Stimulated activated CD8-positive, alpha-beta memory T cell treated with anti-CD3 and anti-CD28 coated beads, Interleukin-4, amount 100 ng/mL, for 4 hours (primary cell): ENCODE measurements at places on chromosomes 11 and 22.

DNA sequence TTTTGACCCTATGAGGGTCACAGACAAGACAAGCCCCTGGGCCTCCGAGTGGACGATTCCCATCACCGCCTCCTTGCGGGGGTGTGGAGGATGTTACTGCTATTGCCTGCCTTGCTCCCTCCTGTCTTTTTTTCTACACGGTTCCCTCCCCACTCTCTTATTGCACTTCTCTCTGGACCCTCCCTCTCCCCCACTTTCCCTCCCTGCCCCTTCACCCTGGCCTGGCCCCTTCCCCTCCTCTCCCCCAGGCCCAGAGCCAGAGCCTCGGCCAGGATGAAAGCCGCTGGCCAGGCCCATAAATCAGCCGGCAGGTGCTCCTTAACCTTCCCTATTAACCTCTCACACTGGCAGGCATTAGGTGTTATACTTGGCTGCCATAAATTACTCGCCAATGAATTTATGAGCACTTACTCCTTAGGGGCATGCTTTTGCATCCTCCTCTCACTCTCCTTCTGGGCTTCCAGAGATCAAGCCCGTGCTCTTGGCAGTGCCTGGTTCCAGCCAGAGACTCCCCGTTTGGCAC is 18.3 kb upstream of the ALX4 start:
- no peak for DNase-seq

GRCh38 chr11:2302306-2302895 is 588 bp downstream of the TSPAN32 start:
- DNase-seq = no peak

DNA sequence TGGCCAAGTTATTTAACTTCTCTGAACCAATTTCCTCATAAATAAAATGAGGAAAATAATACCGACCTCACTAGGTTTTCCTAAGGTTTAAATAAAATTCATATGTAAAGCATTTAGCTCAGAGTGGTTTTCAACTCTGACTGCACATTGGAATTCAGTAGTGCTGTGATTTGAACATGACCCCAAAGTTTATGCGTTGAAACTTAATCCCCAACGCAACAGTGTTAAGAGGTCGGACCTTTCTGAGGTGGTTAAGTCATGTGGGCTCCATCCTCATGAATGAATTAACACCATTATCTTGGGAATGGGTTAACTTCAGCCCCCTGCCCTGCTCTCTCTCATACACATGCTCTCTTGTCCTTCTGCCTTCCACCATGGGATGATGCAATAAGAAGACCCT is 322.2 kb downstream of the AASDHPPT start:
- DNase-seq = no peak

DNA sequence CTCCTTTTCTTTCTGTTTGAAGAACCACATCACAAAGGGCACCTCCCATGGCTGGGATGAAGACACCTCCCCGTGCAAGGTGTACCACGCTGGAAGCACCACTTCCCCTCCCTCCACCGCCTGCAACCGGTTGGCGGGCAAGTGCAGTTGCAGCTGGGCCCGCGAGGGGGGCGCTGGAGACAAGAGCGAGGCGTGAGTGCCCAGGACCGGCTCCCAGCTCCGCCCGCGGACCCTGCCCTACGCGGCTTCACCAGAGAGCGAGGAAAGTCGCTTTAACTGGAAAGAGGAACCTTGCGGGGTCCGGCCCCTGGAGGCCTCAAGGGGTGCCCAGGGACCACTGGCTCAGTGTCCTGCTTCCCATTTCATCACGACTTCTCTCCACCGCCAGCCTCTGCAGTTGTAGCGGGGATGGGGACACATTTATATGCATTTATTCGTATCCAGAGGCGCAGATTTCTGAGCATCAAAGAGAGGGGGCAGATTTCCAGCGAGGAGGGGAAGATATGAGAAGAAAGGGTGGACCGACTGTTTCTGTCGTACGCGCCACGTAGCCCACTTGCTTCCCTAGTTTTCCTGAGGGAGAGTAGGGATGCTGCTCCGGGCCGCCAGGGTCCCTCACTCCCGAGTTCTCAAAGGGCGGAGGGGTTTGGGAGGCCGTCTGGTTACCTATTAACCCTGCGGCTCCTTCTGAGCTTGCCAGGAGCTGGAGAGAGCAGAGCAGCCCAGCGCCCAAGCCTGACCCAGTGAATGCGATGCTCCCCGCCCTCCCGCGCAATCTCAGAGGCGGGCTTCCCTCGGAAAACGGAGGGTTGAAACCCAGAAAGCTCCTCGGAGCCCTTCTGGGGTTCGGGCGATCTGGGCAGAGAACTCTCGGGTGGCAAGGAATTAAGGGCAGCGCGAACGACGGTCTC is 3.5 kb downstream of the ESAM start:
- DNase-seq = no peak
